ENCODE measurements at places on chromosomes 3 and 15.

GRCh38 chr3:113521981-113522380, 7.0 kb upstream of the SPICE1 start:
- no peak for DNase-seq

DNA sequence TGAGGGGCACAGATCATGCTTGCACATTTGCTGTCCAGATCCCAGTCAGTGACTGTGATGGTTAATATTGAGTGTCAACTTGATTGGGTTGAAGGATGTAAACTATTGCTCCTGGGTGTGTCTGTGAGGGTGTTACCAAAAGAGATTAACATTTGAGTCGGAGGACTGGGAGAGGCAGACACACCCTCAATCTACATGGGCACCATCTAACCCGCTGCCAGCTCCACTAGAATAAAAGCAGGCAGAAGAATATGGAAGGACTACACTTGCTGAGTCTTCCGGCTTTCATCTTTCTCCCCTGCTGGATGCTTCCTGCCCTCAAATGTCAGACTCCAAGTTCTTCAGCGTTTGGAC, 5.1 kb downstream of the GP9 start:
- no peak for DNase-seq

DNA sequence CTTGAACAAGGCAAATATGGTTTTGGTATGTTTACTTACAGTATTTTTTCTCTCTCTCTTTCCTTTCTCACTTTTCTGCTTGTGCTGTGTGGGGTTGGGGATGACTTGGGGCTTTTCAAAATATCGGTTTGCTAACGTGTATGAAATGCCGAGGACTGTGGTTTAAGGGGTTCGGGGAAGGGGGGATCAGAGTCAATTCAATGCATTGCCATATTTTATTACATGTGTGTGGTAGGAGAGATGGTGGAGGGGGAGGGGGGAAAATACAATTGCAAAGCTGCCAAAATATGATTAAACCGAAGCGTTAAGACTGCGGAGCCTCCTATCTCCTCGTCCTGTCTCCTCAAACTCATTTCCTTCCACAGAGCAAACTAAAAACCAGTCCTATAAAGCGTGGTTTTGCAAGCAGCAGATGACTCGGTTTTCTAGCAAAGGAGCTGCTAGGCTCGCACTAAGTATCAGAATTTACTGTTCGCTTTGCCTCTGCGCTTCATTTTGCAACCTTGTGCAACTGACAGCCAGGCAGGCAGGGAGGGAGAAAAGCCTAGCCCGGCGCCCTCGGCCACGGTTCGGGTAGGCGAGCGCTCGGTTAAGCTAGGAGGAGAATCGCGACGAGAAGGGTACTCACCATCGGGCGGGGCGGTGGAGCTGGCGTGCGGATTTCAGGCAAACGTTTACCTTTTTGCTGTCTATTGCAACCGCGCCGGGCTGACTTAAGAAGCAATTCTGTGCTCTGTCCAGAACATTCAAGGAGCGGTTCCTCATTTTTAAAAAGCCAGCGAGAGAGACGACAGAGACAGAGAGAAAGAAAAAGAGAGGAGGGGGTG, 4.0 kb upstream of the NR2F2 start:
- DNase-seq: no peak

DNA sequence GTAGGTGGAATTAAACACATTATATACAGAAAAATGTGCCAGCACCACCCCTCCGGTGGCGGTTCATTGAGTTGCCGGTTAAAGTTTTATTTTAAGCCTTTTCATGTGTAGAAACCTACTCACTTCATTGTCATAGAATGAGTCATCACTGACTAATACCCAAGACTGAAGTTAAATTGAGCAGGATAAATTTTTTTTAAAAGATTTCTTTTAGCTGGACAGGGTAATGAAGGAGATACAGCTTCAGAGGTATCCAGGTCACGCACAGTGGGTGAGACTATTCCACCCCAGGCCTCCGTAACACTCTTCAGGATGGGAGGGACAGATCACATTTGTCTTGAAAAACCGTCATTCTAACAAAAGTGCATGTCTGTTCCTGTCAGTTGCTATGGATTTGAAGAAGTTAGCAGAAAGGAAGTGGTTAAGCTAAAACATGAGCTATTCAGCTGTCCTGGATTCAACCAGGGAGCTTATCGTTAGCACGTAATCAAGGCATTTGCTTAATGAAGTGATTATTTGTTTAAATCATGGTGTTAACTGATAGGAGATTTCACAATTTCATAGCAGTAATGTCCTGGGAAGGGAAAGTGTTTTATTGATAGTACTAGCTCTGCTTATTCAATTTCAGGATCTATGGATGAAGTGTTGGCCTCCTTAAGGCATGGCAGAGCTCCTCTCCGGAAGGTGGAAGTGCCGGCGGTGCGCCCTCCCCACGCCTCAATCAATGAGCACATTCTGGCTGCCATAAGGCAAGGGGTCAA, 23.4 kb downstream of the WHAMM start:
- DNase-seq: no peak

- no peak for DNase-seq
These were observed 2.2 kb upstream of the PRKCD start for GRCh38 chr3:53158765-53159155.
